ENCODE measurements at places on chromosomes 7 and 10.

- no peak for DNase-seq
Observed at GRCh38 chr7:107206136-107206535, 37.3 kb downstream of the HBP1 start.

DNA sequence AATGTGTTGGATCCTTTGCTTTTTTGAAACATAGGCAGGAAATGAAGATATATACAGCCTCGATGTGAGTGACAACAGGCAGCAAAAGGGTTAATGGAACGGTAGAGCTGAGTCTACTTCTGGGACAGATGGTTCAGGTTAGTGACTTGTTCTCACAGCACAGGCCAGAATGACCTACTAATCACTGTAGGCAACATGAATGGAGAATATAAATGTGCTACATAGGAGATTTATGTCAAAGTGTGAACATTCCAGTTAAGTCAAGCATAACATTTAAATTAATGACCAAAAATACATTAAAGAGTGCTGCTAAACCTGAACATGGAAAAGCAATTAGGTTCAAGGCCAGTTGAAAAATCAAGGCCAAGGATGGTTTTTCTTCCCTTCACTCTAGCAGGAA, 235.2 kb downstream of the POU6F2 start:
- DNase-seq: no peak

DNA sequence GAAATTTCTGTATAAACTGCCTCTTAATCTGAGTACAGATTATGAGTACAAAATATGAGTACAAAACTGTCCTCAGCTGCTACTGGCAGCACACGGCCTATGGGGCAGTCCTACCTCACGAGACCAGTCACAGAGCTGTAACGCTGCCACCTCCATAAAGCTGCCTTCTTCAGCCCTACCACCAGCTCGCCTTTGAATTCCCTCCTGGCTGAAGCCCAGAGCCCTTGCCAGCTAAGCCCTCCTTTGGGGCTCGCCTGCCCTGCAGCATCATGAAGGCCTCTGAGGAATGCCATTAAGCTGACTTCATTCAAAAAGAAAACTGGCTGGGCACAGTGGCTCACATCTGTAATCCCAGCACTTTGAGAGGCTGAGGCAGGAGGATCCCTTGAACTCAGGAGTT, 180.0 kb upstream of the SH2B2 start:
- no peak for DNase-seq

- DNase-seq: no peak
Observed at GRCh38 chr10:124182088-124182541, 88.7 kb upstream of the CHST15 start.

DNA sequence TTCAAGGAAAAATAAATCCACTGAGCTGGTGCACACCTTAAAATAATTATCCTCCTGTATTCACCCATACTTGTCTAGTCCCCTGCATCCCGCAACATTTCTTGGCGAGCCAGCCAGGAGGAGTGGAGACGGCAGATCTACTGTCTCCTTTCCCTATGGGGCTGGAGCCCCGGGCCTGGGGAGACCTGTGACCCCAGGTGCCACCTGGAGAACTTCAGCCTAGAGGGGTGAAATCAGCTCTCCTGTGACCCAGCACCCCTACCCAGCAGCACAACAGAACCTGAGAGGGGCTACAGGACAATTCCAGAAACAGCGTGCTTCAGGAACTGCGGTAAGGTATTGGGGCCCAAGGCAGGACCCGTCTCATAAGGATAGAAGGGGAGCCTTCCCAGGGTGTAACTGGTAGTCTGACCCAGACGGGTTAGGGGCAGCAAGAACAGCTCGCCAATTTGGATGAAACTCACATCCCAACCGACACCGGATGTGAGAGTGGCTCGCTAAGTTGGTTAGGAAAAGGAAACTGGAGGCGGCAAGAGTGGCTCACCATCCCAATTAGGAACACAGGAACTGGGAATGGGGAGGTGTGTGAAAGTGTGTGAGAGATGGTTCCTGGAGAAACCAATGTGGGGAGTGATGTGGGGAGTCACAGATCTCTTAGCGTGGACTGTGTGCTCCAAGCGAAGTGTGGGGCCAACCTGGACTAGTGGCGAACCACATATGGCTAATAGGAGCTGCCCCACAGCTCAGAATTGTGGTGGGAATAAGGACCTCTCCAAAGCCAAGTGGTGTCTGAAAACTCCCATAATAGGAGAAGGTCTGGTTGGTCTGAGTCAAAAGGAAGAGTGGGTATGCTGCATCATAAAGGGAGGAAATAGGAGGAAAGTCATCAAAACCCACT, 15.1 kb upstream of the DENND2A start:
- no peak for DNase-seq

DNA sequence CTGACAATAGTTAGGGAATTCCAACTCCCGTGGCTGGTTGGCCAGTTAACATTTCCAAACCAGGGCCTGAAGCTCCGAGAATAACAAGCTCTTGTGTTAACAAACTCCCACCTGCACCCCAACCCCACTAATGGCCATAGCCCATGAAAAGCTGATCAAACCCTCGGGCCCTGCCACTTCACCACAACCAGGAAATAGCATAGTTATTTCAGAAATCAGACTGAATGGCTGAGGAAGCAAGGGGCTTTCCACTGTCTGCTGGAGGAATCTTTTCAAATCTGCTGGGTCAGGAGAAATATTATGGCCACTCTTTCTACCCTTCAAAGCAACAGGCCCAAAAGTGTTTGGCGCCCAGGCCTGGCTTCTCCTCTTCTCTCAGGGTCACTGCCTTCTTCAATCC, 145.6 kb downstream of the GLCCI1 start:
- no peak for DNase-seq

DNA sequence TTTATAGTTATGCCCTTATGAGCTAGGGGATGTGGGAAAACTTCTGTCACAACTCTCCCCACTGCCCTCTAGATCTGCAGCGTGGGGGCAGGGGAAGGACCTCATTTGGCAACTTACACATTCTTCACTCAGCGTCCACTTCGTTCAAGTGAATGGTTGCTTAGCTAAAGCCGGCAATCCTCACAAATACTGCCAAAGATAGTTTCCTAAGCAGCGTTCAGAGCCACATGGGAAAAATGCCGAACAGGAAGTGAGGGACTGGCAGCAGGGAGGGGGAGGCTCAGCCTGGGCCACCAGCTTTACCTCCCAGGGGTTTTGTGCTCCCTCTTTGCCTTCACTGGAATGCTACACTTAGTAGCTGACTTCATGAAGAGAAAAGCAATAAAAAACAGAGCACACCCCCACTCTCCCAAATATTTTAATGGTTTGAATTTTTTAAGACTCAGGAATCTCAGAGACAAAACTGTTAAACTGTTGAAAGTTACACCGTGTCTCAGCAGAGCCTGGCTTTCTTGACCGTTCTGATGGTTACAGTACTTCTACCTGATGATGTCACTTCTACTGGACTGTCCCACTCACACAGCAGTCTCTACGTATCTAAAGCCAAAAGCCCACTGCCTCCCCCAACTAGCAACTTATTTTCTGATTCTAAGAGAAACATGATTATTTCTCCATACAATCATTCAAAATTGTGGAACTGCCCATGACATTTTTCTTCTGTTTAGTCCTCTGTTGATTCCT, 10.4 kb downstream of the GRM3 start:
- DNase-seq: no peak

GRCh38 chr7:106376026-106376799, 91.4 kb upstream of the NAMPT start:
- no peak for DNase-seq

- no peak for DNase-seq
Observed at GRCh38 chr10:113263056-113263455, 289.8 kb upstream of the HABP2 start.

DNA sequence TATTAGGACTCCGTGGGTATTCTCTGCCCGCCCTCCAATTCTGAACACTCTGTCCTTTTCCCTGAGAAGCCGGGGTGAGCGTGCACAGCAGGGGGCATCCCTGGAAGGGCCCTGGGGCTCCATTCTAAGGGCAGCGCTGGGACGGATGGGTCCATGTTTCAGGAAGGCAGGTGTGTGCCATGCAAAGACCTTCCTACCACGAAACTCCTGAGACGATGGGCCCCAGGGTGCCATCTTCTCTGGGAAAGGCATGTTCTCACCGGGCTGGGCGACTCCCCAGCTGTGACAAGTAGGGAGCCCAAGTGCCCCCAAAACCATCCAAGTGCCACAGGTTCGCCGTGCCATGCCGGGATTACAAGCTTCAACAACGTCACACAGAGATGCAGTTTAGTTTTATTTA, 256.7 kb downstream of the DNAJB6 start:
- DNase-seq: no peak

Data from activated CD8-positive, alpha-beta memory T cell treated with anti-CD3 and anti-CD28 coated beads for 48 hours (primary cell).